ENCODE measurements at places on chromosomes 1 and 21.
A peak's percentile ranks its signal among the peaks of the same experiment; 100 is the strongest.

DNA sequence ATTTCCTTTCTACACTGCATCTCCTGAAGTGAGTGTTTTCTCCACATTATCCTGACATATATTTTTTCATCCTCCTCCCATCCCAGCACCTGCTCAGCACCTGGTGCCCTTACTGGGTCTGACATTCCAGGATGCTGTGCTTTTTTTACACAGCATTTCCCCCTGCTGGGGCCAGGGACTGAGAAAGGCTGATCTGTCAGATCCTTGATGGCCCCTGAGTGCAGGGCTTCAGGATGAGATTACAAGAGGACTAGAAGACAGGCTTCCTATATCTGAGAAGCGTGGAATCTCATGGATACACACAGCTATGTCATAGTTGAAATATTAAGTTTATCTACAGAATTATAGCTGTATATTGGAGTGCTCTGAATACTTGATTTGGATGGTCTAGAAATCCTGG is 24.4 kb downstream of the RCAN1 start:
- DNase-seq: no peak

DNA sequence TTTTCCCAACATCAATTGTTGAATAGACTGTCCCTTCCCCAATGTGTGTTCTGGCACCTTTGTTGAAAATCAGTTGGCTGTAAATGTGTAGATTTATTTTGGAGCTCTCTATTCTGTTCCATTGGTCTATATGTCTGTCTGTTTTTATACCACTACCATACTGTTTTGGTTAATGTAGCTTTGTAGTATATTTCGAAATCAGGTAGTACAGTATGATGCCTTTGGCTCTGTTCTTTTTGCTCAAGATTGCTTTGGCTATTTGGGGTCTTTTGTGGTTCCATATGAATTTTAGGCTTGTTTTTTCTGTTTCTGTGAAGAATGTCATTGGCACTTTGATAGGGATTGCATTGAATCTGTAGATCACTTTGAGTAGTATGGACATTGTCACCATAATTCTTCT is 8.1 kb downstream of the ACOT11 start:
- no peak for DNase-seq

DNA sequence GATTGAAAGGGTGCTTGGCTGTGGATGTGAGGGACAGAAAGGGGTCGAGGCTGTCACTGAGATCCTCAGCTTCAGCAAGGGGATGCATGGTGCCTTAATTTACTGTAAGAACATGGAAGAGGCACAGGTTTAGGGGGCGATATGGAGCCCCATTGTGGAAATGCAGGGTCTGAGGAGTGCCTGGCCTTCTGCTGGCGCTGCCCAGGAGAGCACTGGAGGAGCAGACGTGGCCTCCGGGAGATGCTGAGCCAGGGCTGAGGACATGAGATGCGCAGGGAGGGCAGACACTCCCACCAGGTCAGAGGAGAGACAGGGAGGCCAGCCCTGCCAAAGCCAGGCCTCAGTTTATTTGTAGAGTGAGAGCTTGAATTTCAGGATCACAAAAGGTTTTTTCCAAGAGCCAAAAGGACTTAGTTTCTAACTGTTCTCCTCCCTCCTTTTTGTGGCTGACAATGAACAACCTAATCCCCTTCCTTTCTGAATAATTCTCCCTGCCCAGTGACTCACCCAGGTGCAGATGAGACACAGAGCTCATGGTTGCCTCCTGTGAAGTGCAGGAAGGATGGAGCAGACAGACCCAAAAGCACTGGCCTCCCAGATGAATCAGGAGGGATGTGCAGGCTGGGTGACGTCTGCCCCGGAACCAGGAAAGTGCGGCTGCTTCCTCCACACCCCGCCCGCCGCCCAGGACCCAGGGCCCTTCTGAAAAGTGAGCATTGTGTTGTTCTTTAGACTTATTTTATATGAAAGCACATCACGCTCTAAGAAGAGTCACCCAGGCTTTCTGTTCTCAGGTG is 73.0 kb upstream of the TMPRSS2 start:
- DNase-seq: no peak

GRCh38 chr1:102185260-102185659 is 188.5 kb upstream of the OLFM3 start:
- no peak for DNase-seq

GRCh38 chr1:197786280-197786679 is 11.0 kb upstream of the DENND1B start:
- DNase-seq: no peak

DNA sequence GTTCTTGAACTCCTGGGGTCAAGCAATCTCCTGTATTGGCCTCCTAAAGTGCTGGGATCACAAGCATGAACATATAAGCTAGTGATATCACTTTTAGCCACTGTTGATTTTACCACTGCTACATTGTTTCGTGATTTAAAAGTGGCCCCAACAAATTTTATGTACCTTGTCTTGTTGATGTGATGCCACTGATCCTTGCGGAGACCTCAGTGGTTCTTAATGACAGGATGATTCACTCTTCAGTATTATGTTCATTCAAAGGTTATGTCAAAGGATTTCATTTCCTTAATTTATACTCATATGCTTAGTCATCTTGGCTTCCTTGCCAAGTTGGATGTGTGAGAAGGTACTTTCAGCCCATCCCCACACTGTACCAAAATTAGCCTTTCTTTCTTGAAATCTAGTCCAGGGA is 12.1 kb downstream of the PRKACB start:
- DNase-seq: peak; percentile 63

DNA sequence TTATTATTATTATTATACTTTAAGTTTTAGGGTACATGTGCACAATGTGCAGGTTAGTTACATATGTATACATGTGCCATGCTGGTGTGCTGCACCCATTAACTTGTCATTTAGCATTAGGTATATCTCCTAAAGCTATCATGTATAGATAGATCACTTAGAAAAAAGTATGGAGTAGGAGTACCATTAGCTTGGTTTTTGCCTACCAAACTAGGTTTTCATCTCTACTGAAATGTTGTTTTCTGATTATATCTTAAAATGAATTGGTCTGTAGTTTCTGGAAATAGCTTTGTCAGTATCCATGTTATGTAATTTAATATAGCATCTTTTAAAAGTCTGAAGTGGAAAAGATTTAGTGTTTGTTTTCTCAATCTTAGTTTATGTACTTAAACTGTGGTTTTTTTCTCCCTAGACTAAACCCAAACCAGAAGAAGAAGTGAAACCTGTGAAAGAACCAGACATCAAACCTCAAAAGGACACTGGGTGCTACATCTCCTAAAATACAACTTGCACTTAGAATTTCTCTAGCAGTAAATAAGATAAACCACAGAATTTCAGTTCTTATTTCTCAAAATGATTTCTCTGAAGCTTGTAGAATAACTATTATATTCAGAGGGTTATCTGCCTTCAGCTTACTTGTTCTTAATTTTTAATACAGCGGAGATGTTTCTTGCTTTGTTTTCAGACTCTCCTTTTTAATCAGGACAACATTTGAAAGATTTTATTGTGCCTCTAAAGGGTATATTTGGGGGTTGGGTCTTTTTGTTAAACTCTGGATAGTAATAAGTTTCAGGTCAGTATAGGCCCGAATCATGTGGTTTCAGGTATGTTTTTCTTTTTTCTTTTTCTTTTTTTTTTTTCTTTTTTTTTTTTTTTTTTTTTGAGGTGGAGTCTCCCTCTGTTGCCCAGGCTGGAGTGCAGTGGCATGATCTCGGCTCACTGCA is 4.5 kb upstream of the FAM177B start:
- no peak for DNase-seq

DNA sequence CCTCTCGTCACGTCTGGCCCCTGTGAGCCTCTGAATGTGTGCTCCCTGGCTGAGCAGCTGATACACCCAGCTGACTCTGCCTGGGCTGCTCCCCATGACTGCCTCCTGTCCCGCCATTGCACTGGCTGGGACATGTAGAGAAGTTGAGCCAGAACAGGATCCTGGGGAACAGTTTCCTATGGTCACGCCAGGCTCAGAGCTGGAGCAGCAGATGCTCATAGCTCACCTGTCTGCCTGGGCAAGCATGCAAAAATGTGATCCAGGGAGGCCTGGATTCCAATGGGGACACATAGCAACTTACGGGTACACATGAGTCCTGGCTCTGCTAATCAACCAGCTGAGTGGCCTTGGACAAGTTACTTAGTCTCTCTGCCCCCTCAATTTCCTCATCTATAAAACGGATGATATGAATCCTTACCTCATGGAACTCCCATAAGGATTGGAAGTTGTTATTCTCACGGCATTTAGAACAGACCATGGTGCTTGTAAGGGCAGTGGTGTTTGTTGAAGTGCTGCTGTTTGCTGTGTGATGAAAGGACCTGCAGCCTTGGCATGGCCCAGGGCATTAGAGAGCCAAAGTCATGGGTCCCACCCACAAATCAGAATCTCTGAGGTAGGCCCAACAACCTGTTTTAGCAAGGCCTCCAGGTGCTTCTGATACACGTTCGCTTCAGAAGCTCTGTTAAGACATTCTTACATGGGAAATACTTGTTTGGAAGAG is 150.3 kb upstream of the VANGL1 start:
- DNase-seq: no peak

DNA sequence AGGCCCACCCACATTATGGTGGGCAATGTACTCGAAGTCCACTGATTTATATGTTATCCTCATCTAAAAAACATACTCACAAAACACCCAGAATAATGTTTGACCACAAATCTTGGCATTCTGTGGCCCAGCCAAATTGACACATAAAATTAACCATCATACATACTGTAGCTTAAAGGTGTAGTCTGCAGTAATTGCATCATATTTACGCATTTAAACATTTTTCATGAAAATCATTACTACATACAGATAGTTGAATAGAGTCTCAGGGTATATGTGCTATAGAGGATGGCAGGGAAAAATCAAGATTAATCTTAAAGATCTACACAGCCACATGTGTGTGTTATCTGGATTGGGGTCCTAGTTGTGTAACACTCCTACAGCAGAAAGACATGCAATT is 14.5 kb downstream of the ZNF697 start:
- DNase-seq: no peak

DNA sequence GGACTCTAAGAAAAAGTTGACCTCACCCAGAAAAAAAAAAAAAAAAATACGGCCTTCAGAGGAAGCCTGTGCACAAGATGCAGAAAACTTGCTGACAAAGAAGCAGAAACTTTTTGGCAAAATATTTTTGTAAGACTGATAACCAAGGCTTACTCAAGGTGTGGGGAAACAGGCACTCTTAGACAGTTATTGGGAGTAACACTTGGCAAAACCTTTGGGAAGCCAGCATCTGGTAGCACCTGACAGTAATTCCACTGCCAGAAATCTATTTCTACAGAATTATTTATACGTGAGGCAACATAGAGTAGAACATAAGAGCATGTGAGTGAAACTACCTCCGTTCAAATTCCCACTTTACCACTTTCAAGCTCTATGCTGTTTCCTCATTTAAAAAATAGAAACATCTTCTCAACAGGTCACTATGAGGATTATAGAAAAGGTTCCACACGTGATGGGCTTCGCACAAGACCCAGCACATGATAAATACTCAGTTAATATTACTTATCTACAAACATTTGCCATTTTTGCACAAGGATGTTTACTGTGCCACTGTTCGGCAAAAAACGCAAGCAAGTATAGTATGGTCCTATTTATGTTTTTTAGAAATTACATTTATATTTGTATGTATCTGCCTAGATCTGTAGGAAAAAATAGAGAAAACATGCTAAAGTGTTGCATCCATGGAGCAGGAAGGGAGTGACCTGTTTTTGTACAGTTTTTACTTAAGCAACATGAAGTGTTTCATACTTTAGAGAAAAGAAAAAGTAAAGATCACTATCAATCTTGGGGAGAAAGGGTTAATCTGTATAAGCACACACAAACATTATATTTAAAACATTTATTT is 22.2 kb downstream of the MRPL39 start:
- DNase-seq: no peak

DNA sequence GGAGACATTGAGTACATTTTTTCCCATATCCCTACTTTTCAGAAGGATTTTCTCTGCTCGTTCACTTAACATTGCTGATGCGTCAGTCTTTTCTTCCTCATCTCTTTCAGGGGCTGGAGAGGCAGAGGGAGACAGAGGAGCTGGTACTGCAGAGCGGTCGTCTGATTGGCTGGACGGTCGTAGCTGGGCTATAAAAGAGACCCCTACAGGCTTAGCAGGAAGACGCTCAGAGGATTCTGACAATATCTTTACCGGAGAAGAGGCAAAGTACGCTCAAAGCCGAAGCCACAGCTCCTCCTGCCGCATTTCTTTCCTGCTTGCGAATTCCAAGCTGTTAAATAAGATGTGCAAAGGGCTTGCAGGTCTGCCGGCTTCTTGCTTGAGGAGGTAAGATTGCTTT is at the start of gene RGS4:
RGS4 (plus strand) TSS at position 220 of the 400 bp plus-strand sequence; CDS start at position 344, 124 bp downstream.
- peak; percentile 91 for DNase-seq

- no peak for DNase-seq
Measured at GRCh38 chr1:186735463-186735862, 55.2 kb upstream of the PTGS2 start.

DNA sequence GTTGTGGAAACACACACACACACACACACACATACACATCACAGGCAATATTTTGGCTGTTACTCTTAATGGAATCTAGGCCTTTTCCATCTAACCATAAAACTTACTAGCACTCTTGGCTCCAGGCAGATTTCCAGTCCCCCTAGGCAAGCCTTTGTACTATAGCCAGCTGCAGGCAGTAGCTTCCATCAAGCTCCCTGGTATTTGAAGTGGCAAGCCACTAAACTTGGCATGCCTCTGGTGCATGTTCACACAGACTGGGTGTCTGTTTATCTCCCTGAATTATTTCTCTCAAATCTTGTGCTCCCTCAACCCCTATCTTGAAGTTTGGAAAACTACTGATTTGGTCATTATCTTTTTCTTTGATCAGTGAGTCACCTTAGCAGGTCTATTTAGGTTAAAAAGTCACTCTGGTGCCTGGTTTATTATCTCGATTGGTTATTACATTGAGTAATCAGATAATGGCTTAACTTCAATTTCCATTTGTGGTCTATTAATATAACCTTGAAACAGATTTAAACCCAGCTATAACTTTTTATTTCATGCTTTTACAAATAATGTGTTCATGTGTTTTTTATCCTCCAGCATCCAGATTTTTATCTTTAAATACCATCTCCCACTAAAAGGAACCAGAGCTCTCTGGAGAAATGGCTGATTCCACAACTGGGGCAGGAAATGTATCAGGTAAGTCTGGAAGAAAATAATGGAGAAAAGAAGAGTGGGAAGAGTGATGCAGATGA is 2.7 kb upstream of the RBM15 start:
- DNase-seq: peak; percentile 37

DNA sequence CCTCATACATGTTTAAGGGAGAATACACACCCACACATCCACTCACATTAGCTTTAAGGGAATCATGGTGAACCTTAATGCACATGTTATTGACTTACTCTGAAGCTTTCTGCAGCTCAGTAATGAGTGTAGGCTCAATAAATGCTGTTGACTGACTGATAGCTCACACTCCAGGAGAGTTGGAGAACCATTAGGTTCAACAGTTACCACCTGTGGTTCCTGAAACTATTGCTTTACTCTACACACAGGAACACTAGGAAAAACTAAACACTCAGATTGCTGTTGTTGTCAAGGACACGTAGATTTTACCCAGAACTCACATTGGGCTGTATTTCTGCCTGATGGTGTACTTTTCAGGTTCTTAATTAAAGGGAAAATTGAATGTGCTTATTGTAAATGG is 37.3 kb downstream of the ZC3H11B start:
- DNase-seq: no peak

- no peak for DNase-seq
Measured at GRCh38 chr1:58574816-58575215, 2.2 kb downstream of the TACSTD2 start.

- peak; percentile 44 for DNase-seq
Measured at GRCh38 chr1:32706491-32706890, 3.9 kb upstream of the SYNC start.
